Activated B cell treated with CpG ODN at 0.5 μM for 24 hours (primary cell): ENCODE measurements at places on chromosomes 16 and 17. TPM values are rescaled to one million over a fixed set of nuclear protein-coding genes. Genes with fewer than 3 reads are reported as not detected.

SLC35G6 gene
- total RNA-seq = not detected in 2 replicates

- no peak for DNase-seq
- H3K36me3 ChIP-seq = no peaks in the 10 kb centered on the region
- H3K4me3 ChIP-seq = no peak overlapping the region
- peaks cover 14% of the 10 kb centered on the region for H3K4me1 ChIP-seq
- no peak overlapping the region for H3K27ac ChIP-seq
Observed at GRCh38 chr16:77790912-77791311, 2.5 kb downstream of the VAT1L start.

- H3K36me3 ChIP-seq = no peaks in the 10 kb centered on the region
- DNase-seq = no peak
- H3K27ac ChIP-seq = no peak overlapping the region
- no peaks in the 10 kb centered on the region for H3K4me1 ChIP-seq
- peaks cover 4% of the 10 kb centered on the region for H3K27me3 ChIP-seq
- no peak overlapping the region for H3K4me3 ChIP-seq
Observed at GRCh38 chr16:66240631-66241395, 125.7 kb upstream of the CDH5 start.

- no peak overlapping the region for H3K27ac ChIP-seq
- no peaks in the 10 kb centered on the region for H3K4me1 ChIP-seq
- no peak overlapping the region for H3K4me3 ChIP-seq
Observed at GRCh38 chr17:77654296-77654695, 304.2 kb upstream of the TNRC6C start.

SLC5A11 gene
- total RNA-seq = 0.22 and 0.49 TPM in 2 replicates
